ENCODE measurements at places on chromosomes 6 and 20.
A peak's percentile ranks its signal among the peaks of the same experiment; 100 is the strongest.

GRCh38 chr6:3939964-3940363, 90.8 kb downstream of the FAM50B start:
- DNase-seq, result no peak

GRCh38 chr20:22861990-22862389, 173.1 kb upstream of the SSTR4 start:
- DNase-seq, result no peak

GRCh38 chr6:117498159-117498558, 15.7 kb downstream of the DCBLD1 start:
- no peak for DNase-seq

DNA sequence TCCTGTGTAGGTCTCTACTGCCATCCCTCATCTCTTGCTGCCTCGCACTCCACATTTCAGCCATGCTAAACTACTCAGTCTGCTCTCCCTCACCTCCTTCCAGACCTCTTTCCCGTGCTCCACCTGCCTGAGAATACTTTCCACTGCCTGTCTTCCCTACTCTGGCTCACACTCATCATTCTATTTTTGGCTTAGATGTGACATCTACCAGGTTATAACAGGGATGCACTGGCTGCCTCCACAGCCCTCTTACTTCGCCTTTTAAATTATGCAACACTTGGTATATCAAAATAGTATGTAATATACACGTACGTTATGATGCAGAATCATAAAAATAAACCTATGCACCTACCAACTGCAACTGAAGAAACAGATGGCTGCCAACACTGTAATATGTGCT, 222.8 kb upstream of the DTNBP1 start:
- no peak for DNase-seq

GRCh38 chr20:20085071-20085470, 32.7 kb downstream of the CFAP61 start:
- no peak for DNase-seq

GRCh38 chr6:9543649-9544048, 871.2 kb downstream of the TFAP2A start:
- no peak for DNase-seq

DNA sequence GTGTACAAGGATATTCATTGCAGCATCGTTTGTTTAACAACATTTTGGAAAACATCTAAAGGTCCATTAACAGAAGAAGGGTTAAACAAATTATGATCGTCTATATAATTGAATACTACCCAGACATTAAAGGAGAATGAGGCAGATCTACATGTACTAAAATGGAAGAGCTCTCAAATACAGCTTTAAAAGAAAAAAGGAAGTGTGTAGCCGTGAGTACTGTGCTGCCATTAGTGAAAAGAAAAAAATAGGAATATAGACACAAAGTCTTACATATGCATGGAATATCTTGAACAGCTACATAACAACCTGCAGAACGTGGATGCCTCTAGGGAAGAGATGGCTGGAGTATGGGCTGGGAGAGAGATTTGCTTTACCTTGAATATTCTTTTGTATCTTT, 37.9 kb downstream of the PRDM1 start:
- no peak for DNase-seq

DNA sequence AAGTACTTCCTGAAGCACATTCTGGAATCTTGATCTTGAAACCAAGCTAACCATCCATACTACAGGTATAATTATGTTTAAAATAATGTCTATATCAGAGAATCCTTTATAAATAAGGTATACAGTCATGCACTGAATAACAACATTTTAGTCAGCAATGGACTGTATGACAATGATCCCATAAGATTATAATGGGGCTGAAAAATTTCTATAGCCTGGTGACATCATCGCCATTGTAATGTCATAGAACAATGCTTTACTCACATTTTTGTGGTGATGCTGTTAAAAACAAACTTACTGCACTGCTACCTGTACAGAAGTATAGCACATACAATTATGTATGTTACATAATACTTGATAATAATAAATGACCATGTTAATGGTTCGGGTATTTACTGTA, 31.8 kb downstream of the RNF146 start:
- no peak for DNase-seq

DNA sequence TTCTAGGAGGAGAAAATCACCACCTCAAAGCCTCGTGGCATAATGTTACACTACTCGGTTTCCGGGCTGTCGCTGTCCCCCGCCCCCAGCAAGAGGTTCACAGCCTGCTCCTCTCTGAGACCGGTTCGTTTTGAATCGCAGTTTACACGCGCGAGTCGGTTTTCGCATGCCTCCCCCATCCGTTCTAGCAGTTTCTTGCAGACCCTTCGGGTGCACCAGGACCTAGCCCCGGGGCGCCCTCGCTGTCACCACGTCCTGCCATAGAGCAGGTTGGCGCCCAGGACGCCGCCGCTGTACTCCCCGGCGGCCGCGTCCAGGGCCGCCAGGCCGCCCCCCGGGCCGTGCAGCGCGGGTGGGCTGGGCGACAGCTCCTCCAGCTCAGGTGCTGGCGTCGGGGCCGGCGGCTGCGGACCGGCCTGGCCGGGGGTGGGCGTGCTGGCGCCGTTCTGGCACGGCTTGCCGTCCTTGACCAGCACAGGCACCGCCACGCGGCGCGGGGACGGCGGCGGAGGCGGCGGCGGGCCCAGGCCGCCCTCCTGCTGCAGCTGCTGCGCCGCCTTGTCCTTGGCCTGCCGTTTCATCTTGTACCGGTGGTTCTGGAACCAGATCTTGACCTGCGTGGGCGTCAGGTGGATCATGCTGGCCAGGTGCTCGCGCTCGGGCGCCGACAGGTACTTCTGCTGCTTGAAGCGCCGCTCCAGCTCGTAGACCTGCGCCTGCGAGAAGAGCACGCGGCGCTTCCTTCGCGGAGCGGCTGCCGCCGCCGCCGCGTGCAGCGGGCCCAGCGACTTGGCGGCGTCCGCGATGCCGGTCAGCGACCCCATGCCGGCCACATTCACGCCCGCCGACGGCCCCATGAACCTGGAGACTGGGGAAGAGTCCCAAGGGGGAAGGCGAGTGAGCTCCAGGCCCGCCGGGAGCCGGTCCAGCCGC, 1.4 kb downstream of the NKX2-4 start:
- DNase-seq, result no peak

GRCh38 chr20:19122395-19122794, 90.0 kb upstream of the SLC24A3 start:
- DNase-seq, result no peak

DNA sequence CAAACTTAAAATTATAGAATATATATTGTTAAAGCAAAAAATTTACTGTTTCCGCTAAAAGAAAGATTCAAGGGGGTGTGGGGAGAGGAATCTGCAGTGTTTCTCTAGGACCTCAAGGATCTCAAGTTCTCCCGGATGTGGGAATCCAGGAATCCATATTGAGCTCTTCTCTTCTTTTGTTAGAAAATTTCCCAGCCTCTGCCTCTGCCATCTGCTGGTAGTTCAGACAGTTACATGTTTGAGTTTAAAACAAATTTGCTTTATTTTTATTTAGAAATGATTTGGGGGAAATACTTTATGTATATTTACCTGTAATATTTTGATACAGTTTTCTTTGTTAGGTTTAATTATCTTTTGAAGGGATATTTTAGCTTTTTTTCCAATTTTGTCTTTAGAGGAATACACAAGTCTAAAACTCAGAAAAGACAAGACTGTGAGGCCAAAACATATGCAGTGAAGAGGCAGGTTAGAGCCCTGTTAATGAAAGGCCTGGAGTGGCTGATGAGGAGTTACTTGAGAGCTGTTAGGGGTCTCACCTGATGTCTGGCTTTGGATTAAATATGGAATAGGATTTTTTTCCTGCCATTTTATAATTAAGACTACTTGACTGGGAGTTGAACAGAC, 268.8 kb downstream of the ARID1B start:
- DNase-seq, result peak; percentile 24

DNA sequence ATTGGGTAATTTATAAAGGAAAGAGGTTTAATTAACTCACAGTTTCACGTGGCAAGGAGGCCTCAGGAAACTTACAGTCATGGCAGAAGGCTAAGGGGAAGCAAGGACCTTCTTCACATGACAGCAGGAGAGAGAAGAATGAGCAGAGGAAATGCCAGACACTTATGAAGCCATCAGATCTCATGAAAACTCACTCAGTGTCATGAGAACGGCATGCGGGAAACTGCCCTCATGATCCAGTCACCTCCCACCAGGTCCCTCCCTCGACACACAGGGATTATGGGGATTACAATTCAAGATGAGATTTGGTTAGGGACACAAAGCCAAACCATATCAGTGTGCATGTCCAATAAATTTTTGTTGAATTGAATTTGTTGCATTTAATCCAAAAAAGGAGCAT, 52.0 kb downstream of the ECT2L start:
- DNase-seq, result no peak

- no peak for DNase-seq
These were observed 277.2 kb upstream of the PREP start for GRCh38 chr6:105680131-105680530.

- DNase-seq, result no peak
These were observed 14.1 kb upstream of the SLC22A2 start for GRCh38 chr6:160272707-160273106.

- no peak for DNase-seq
These were observed 76.1 kb upstream of the SLC4A11 start for GRCh38 chr20:3315136-3315535.

- DNase-seq, result no peak
These were observed 710.4 kb downstream of the EPHA7 start for GRCh38 chr6:92708945-92709344.

GRCh38 chr6:87756858-87757257, 54.8 kb upstream of the AKIRIN2 start:
- no peak for DNase-seq

DNA sequence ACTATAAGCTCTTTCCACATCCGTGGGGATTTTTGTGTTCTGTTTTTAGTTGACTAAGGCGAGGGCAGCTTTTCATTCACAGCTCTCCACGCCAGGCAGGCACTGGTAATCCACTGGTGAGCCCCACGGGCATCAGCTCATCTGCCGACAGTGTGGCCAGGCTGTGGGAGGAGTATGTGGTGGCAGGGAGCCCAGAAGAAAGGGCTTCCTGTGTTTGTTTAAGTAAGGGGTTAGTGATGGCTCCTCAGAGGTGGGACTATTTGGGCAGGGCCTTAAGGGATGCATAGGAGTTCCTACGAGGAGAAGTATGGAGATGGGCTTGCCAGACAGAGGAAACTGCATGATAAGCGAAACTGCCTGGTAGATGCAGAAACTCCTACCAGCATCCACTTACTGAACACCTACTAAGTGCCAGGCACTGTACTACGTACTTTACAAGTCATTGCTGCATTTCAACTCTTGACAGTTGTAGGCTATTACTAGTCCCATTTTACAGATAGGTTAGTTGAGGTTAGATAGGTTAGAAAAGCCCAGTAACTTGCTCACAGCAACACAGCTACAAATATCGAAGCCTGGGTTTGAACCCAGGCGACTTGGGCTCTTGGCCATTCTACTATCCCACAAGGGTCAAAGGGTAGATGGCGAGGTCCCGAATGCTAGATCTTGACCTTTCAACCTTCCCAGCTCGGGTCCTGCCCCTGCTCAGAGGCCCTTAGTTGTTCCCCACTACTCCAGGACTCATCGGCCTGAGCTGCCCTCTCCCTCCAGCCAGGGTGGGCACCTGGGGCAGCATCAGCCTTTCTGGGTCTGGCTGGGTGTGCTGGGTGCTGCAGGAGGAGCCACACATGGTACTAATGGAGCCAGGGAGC, 55.1 kb downstream of the CEBPB start:
- DNase-seq, result no peak

GRCh38 chr6:95660544-95660943, 83.2 kb downstream of the MANEA start:
- no peak for DNase-seq

GRCh38 chr20:16314748-16315159, 258.5 kb downstream of the KIF16B start:
- no peak for DNase-seq

GRCh38 chr6:95521181-95521580, 56.2 kb upstream of the MANEA start:
- DNase-seq, result no peak

DNA sequence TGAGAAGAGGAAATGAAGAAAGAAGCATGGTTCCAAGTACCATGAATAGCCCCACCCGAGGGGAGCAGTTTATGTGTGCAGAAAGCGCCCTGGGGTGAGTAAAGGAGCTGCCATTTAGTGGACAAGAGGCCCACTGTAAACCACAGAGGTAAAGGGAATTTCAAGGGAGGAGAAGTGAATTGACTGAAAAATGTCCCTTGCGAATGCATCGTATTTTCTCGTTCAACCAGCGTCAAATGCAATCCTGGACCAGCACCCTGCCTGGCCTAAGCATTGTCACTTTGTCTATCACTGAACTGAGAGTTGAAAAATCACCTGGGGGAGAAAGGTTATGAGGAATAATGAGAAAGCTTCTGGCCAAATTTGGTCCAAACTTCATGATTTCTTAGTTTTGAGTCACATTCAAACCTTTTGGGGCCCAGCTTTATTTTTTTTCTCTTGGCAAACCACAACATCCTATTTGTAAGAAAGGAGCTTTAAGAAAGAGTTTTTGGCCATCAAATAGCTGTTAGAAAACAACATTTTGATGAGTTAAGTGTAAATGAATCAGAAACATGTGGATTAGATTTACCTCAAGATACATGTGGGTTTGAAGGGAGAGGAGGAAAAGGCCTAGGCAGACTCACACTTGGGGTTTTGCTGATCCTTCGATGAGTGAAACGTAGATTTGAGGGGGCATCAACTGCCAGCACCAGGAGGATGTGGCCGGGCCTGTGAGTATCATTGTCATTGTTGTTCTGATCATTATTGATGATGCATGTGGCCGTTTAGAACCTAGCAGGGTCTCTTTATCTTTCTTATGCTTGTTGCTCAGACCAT, 214.0 kb downstream of the CLIC5 start:
- no peak for DNase-seq

GRCh38 chr20:23179766-23180403, 93.8 kb upstream of the CD93 start:
- no peak for DNase-seq

GRCh38 chr20:50680105-50680960, 11.0 kb downstream of the RIPOR3 start:
- DNase-seq, result no peak

GRCh38 chr20:7463290-7463689, 477.0 kb downstream of the HAO1 start:
- DNase-seq, result no peak

DNA sequence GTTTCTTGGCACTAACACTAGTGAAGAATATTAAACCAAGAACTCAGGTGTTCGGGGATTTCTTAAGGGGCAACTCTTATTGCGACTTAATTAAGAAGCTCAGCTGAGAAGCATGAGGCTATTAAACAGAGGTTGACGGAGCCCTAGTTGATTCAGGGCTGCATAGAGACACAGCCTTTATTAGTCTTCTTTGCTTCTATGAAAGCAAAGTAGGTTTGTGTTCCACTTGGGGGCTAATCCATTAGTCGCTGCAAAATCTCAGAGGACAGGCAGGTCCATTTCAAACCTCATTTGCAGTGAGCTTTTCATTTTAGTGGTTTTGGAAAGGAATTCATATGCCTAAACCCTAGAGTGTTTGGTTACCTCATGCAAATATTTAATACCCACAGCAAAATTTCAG, 506.6 kb upstream of the SULF2 start:
- DNase-seq, result peak; percentile 49

DNA sequence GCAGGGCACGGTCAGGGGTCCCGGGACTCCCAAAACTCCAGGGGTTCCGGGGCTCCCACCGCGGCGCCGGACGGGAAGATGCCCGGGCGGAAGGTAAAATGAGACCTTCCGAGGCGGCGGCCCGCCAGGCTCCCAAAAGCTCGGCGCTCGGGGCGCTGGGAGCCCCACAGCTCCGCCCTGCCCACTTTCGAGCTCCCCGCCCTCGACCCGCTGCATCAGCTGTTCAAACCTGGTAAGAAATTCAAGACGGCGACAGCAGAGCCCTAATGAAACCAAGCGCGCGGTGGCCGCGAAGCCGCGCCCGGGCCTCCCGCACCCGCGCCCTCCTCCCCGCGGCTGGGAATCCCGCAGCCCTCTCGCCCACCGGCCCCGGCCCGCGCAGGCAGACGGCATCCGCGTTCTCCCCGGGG, 369 bp downstream of the SLC4A11 start:
- no peak for DNase-seq

All from DMS79 treated with DMSO at 0.1 percent for 48 hours (cell line).